Natural killer cell treated with Interleukin-12 subunit alpha and Interleukin-12 subunit beta and Interleukin-15 and Interleukin-18, amount 100 ng/mL, for 72 hours (primary cell): ENCODE measurements at places on chromosomes 5 and 9. TPM values are rescaled to one million over a fixed set of nuclear protein-coding genes. Genes with fewer than 3 reads are reported as not detected.

The PTPN3 gene
- total RNA-seq = 0.81 TPM

The NIPAL4 gene
- total RNA-seq = 1.2 TPM

The ZMAT2 gene
- 62.1 TPM for total RNA-seq

The ACOT12 gene
- not detected for total RNA-seq

The NEUROG1 gene
- total RNA-seq = not detected

The WDR55 gene
- total RNA-seq = 43.7 TPM

GRCh38 chr5:150114102-150114641 is 27.8 kb upstream of the CSF1R start:
- no peak for DNase-seq
- no peaks in the 10 kb centered on the region for H3K36me3 ChIP-seq
- H3K27me3 ChIP-seq = no peaks in the 10 kb centered on the region
- H3K4me1 ChIP-seq = peaks cover 4% of the 10 kb centered on the region

DNA sequence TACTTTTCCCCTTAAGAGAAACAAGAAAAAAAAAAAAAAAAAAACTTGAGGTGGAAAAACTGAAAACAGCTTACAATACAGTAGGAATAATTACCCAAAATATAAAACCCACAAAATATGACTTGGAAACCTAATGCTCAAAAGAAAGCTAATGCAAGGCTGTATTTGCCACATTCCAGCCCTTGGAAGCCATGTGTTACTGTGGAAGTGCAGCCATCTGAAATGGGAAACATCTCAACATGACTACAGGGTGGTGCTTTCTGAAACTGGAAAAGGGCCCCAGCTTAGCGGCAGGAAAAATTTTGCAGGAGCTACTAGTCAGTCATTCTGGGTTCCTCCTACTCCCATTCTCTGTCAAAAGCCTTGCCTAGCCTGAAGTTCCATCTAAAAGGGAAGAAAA is 20.4 kb downstream of the CDK5RAP2 start:
- peaks cover 25% of the 10 kb centered on the region for H3K4me1 ChIP-seq
- H3K36me3 ChIP-seq = peaks cover 15% of the 10 kb centered on the region
- no peak overlapping the region for H3K27ac ChIP-seq
- no peak overlapping the region for H3K4me3 ChIP-seq
- no peaks in the 10 kb centered on the region for H3K27me3 ChIP-seq

DNA sequence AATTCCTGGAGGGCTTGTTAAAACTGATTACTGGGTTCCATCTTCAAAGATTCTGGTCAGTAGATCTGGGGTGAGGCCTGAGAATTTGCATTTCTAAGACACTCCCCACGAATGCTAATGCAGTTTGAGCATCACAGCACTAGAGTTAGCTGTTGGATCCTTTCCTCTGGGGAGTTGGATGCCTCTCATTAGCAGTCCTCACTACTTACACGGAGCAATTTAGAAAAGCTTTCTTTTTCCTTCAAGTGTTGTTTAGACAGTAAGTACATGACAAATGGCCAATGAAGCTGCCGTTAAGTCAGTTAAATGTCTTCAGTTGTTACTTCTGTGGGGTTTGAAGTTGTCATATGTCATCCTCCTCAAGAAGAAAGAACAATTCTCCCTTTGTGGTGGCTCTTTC is 74.9 kb upstream of the HMHB1 start:
- no peak overlapping the region for H3K27ac ChIP-seq
- no peaks in the 10 kb centered on the region for H3K27me3 ChIP-seq
- no peak overlapping the region for H3K4me3 ChIP-seq
- no peak for DNase-seq
- no peaks in the 10 kb centered on the region for H3K36me3 ChIP-seq

- no peaks in the 10 kb centered on the region for H3K4me1 ChIP-seq
- no peak overlapping the region for H3K27ac ChIP-seq
- no peak for DNase-seq
- H3K36me3 ChIP-seq = no peaks in the 10 kb centered on the region
Measured at GRCh38 chr5:158521995-158522394, 577.7 kb downstream of the EBF1 start.

GRCh38 chr5:67081261-67081660 is 115.3 kb downstream of the CD180 start:
- H3K4me1 ChIP-seq = peaks cover 3% of the 10 kb centered on the region
- no peak overlapping the region for H3K27ac ChIP-seq
- DNase-seq = no peak
- H3K27me3 ChIP-seq = no peaks in the 10 kb centered on the region

DNA sequence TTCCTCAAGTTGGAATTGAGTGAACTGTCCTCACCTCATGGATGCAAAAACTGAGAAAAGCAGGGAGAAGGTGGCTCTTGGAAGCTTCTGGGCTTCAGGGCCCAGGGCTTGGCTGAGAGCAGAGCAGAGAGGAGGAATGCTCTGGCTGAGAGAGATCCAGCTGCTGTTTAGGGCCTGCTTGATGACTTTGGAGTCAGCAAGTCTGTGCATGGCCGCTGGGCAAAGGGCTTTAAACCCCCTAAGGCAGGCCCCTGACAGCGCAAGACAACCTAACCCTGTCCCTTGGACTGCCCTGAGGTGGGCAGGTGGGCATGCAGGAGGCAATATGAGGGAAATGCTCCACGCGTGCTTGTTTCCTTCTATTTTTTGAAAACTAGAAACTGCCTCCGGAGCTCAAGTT is 8.6 kb downstream of the STC2 start:
- H3K27me3 ChIP-seq = peaks cover 41% of the 10 kb centered on the region
- H3K36me3 ChIP-seq = no peaks in the 10 kb centered on the region
- no peaks in the 10 kb centered on the region for H3K4me1 ChIP-seq

- H3K27me3 ChIP-seq = no peaks in the 10 kb centered on the region
- no peaks in the 10 kb centered on the region for H3K36me3 ChIP-seq
- no peak overlapping the region for H3K27ac ChIP-seq
- DNase-seq = no peak
Measured at GRCh38 chr9:130244548-130245165, 20.9 kb upstream of the HMCN2 start.

DNA sequence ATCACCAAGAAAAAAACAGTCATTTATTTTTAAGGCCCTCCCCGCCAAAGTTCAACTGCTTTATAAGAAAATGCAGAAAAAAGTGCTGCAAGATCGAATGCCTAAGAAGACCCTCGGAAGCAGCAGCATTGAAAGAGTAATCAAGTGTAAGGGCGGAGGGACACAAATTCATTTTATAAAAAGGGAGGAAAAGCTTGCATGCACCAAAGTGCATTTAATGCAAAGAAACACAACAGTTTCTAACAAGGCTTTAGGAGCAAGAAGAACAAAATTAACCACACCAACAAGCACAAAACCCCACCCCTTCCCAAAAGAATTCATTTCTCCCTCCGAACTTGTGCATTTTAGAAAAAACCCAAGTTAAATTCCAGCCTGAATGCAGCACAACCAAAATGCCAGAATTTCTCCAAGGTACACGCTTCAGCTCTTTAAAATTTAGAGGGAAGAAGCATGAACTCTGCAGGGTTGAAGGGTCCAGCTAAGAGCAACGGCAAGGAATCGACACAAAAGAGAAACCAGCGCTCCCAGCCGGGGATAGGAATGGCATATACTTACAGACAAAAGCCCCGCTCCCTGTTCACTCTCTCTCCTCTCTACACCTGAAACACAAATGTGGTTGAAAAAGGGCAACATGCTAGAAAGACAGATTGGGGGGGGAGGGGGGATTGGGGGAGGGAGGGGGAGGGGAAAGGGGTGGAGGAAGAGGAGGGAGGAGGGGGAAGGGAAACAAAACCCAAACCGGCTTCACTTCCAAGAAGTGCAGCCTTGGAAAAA is at the start of gene NREP:
Gene NREP, minus strand, starts transcription at position 614 of the 774 bp plus-strand sequence. CDS start 1,422 bp downstream, outside the sequence.
- H3K36me3 ChIP-seq = no peaks in the 10 kb centered on the region
- H3K27me3 ChIP-seq = peaks cover 7% of the 10 kb centered on the region
- peaks cover 13% of the 10 kb centered on the region for H3K4me1 ChIP-seq
- peak within 1 kb of the TSS; percentile 94 for H3K4me3 ChIP-seq
- H3K27ac ChIP-seq = peak within 1 kb of the TSS; percentile 91
- DNase-seq = no peak

DNA sequence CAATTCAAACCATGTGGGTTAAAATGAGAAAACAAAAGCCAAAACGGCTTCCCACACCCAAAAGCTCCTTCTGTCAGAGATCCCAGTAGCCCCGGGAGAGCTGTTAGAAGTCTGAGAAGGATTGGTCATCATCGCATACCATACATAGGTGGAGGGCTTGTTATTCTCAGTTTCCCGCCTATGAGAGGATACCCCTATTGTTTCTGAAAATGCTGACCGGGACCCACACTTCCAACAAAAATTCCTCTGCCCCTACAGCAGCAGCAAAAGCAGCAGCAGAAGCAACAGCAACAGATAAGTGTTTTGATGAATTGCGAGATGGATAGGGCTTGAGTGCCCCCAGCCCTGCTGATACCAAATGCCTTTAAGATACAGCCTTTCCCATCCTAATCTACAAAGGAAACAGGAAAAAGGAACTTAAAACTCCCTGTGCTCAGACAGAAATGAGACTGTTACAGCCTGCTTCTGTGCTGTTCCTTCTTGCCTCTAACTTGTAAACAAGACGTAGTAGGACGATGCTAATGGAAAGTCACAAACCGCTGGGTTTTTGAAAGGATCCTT is at the start of gene TEK:
Gene TEK, plus strand, starts transcription at position 245 of the 561 bp plus-strand sequence. CDS start 366 bp downstream, outside the sequence.
- H3K27ac ChIP-seq = no peak within 1 kb of the TSS
- no peak within 1 kb of the TSS for H3K4me3 ChIP-seq
- DNase-seq = no peak
- H3K36me3 ChIP-seq = no peaks in the 10 kb centered on the region
- H3K4me1 ChIP-seq = no peaks in the 10 kb centered on the region

GRCh38 chr9:127682351-127683136 is 24.2 kb upstream of the CFAP157 start:
- no peak overlapping the region for H3K27ac ChIP-seq
- no peaks in the 10 kb centered on the region for H3K4me1 ChIP-seq
- no peaks in the 10 kb centered on the region for H3K36me3 ChIP-seq
- no peak overlapping the region for H3K4me3 ChIP-seq
- no peak for DNase-seq

- no peak overlapping the region for H3K4me3 ChIP-seq
- no peak overlapping the region for H3K27ac ChIP-seq
- no peaks in the 10 kb centered on the region for H3K36me3 ChIP-seq
Measured at GRCh38 chr5:50653946-50654345, 12.5 kb upstream of the PARP8 start.

DNA sequence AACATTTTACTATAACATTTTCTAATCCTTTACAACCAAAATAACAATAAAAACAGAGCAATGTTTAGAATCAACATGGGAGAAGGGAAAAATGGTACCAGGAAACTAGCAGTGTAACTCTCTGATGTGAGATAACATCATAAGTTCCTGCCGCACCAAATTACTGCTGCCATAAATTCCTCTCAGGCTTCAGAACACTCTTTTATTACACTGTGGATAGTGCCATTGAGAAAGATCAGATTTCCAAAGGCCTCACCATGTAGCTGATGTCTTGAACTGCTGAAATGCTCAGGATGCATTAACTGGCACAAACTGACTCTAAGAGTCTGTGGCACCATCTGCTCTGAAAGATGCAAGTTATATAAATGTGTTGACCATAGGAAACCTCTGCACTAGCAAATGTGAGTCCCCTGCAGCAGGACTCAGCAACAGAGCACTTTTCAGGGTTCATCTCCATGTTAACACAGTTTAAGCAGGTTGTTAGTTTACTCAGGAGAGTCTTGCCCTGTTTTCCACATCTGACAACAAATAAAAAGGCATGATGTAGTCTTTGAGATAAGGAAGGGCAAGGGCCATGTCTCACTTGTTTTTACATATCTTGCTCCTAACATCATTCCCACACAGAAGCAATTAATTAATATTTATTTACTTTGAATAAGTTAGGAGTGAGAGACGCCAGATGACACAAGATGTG is 218.1 kb downstream of the CETN3 start:
- H3K36me3 ChIP-seq = no peaks in the 10 kb centered on the region
- H3K4me1 ChIP-seq = no peaks in the 10 kb centered on the region
- H3K4me3 ChIP-seq = no peak overlapping the region
- no peak for DNase-seq
- H3K27ac ChIP-seq = no peak overlapping the region
- H3K27me3 ChIP-seq = no peaks in the 10 kb centered on the region

DNA sequence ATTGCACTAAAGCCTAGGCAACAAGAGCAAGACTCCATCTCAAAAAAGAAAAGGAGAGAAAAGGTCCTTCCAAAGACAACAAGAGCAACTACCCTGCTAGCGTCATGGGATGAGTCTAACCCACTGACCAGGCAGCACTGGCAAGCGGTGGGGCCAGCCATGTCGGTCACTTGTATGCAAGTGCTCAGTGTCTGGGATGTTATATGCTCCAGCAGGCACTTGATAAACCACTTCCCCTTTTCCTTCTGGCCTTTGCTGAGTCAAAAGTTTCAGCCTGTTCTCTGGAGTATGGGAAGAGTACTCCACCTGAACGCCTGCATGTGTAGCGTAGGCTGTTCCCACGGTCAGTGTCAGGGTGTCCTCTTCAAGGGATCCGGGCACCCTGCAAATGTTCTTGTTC is 9.2 kb upstream of the MXD3 start:
- no peak overlapping the region for H3K4me3 ChIP-seq
- DNase-seq = no peak
- H3K27me3 ChIP-seq = no peaks in the 10 kb centered on the region

DNA sequence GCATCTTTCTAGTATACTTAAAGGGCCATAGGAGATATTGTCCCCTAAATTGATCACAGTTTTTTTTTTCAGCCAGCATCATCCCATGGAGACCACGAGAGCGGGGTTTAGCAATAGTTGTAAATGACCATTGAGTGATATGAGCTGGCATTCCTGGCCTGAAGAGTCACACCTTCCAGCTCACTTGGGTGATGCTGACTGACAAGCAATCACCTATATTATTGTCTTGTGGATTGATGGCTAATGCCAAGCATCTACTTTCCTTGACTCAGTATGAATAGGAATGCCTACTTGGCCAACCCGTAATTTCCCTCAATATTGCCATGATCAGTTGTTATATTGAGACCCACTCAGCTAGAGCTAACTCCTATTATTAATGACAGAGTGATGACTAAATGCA is 70.5 kb downstream of the ADAMTSL1 start:
- no peaks in the 10 kb centered on the region for H3K4me1 ChIP-seq
- H3K36me3 ChIP-seq = no peaks in the 10 kb centered on the region
- no peak for DNase-seq
- H3K4me3 ChIP-seq = no peak overlapping the region
- no peaks in the 10 kb centered on the region for H3K27me3 ChIP-seq
- H3K27ac ChIP-seq = no peak overlapping the region

DNA sequence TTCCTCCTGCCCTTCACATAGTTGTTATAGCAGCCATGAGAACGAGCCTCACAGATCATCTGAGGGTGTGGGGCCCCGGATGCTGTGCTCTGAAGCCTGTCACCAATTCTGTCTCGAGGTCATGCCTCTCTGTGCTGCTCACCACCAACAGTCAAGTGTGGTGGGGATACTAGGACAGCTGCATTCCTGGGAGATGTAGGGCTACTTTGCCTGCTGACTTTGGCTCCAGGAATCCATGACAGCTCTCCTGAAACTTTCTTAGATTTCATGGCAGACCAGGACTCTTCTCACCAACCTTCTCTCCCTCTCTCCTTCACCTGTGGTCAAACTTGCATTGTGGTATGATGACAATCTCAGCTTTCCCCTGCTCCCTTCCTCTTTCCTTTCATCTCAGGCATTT is 395.9 kb downstream of the PSAT1 start:
- no peak overlapping the region for H3K27ac ChIP-seq
- H3K36me3 ChIP-seq = no peaks in the 10 kb centered on the region
- H3K4me3 ChIP-seq = no peak overlapping the region
- H3K4me1 ChIP-seq = no peaks in the 10 kb centered on the region

GRCh38 chr5:36359267-36359666 is 57.6 kb upstream of the RANBP3L start:
- H3K4me1 ChIP-seq = peaks cover 5% of the 10 kb centered on the region
- no peak for DNase-seq
- no peak overlapping the region for H3K27ac ChIP-seq
